ENCODE measurements at places on chromosomes 11 and 22.

- no peak for DNase-seq
Measured at GRCh38 chr11:105469931-105470330, 139.9 kb upstream of the GRIA4 start.

- no peak for DNase-seq
Measured at GRCh38 chr11:95706974-95707387, 82.6 kb downstream of the FAM76B start.

DNA sequence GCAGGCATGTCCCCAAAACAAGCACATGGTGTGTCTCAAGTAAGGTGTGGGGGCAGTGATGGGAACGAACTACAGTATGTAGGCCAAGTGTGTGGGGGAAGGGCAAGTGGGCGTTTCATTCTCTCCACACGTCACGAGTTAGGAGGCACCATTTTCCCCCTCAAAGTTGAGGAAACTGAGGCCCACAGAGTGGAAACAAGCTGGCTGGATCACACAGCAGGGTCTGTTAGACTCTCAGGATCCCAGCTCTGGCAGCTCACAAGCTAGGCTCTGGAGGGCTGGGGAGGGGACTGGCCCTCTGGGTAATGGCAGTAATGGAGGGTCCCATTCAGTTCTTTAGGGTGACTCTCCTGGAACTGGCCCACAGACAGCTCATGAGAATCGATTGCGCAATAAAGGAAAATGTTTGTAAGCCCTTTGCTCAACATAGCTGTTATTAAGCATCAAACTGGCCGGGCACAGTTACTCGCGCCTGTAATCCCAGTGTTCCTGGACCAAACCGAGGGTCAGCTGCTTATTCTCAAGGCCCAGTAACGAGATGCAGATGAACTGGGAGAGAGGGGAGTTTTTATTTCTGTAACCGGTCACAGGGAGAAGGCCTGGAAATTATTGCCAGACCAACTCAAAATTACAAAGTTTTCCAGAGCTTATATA is 24.1 kb upstream of the TUB start:
- DNase-seq: no peak

DNA sequence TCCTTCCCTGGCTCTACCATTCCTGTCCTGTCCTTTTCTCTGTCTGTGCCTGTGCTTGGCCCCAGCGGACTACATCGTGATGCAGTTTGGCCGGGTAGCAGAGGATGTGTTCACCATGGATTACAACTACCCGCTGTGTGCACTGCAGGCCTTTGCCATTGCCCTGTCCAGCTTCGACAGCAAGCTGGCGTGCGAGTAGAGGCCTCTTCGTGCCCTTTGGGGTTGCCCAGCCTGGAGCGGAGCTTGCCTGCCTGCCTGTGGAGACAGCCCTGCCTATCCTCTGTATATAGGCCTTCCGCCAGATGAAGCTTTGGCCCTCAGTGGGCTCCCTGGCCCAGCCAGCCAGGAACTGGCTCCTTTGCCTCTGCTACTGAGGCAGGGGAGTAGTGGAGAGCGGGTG is 20.4 kb downstream of the TUB start:
- DNase-seq: no peak

Measured in activated effector memory CD4-positive, alpha-beta T cell treated with Interleukin-2 at 50 U/mL for 16 hours (primary cell).